ENCODE measurements at places on chromosomes 2 and 18. TPM values are rescaled to one million over a fixed set of nuclear protein-coding genes. Genes with fewer than 3 reads are reported as not detected.

- DNase-seq: no peak
Measured at GRCh38 chr2:5942204-5942603, 250.0 kb downstream of the SOX11 start.

GRCh38 chr2:240759459-240759858, 60.6 kb downstream of the KIF1A start:
- no peak for DNase-seq

GRCh38 chr18:2606335-2606734, 35.0 kb downstream of the NDC80 start:
- no peak for DNase-seq

GRCh38 chr2:124836416-124836815, 811.3 kb downstream of the CNTNAP5 start:
- DNase-seq: no peak

Gene SERPINB13
- not detected for total RNA-seq

DNA sequence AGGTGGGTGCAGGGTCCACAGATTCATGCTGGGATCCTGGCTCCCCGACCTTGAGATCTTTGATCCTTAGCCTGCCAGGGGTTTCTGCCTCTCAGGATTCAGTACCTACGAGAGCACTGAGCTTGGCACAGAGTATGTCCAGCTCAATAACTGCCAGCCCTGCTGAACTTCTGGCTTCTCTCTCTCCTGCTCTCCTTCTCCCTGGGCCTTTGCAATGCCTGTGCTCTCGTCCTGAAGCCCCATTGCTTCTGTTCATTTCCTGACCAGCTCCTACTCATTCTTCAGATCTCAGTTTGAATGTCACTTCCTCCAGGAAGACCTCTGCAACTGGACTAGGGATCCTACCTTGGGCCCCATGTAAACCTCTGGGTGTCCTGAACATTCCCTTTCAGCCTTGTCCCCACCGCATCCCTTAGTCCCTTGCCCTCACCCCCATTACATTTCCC, 113.8 kb upstream of the HAAO start:
- DNase-seq: no peak

DNA sequence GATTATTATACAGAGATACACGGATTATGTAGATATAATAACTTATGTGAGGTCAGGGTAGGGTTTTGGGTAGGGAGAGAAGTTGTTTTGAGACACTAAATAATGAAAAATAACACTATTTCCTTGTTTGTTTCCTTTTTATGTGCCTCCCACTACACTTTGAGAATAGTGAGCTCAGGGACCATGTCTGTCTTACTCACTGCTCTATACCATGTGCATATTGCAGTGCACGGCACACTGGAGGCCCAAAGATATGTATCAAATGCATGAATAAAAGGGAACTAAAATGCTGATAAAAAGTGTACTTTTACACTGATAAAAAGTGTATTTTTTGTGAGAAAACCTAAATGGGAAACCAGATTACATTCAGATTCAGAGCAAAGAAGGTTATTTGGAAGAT, 151.4 kb upstream of the NABP1 start:
- DNase-seq: no peak

Gene POMC
- 3.0 TPM for total RNA-seq

- DNase-seq: peak; percentile 63
Measured at GRCh38 chr18:23828426-23828825, 139.2 kb downstream of the LAMA3 start.

Gene CCDC148
- total RNA-seq: not detected

- no peak for DNase-seq
Measured at GRCh38 chr2:139156730-139157129, 376.5 kb upstream of the NXPH2 start.

DNA sequence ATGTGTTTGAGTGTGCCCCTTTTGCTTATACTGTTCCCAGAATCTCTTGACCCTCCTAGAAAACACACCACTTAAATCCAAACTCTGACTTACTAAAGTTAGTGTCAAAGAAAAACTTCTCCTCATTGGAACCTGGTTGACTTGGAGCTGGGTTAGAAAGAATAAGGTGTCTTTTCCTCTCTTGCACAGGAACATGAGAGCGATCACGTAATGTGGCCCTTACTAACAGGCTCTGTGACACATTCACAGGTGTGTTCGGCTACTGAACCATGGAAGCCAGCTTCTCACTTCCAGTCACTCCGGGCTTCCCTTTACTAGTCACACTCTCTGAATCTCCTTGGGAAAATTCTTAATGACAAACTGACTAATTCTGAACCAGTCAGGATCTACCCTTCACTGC, 5.4 kb upstream of the POU3F3 start:
- DNase-seq: no peak
